ENCODE measurements at places on chromosomes 7 and 10.

DNA sequence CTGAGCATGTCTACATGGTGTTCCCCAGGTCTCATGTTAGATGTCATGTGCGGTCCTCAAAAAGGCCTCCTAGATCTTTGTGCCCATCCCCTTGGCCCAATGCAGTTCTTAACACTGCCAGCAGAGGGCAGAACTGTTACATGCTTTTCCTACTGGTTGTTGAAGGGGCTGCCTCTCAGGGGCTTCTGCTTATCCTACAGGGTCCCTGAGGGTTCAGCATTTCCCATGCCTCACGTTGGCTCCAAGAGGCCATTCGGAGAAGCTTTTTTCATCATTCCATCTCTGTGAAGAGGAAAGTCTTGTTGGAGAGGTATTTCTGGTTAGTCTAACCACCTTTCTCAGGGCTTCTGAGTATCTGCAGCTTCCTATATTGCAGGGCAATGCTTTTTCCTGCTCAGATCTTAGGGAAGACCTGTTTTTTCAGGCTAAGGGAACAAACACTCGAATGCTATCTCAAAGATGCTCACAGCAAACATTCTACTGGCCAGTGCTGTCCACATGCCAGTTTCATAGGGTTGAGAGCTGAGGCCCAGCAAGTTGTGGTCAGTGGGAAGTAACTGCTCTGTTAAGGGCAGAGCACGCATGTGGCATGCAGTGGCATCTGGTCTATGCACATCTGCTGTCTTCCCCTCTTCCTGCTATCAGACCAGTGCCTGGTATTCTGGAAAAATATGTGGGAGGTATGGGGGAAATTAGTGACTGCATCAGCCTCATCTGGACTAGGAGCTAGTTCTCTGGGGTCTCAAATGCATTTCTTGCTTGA, 31.5 kb downstream of the MBL2 start:
- peak; percentile 70 for DNase-seq

GRCh38 chr10:92727550-92727949, 37.8 kb downstream of the HHEX start:
- peak; percentile 11 for DNase-seq

DNA sequence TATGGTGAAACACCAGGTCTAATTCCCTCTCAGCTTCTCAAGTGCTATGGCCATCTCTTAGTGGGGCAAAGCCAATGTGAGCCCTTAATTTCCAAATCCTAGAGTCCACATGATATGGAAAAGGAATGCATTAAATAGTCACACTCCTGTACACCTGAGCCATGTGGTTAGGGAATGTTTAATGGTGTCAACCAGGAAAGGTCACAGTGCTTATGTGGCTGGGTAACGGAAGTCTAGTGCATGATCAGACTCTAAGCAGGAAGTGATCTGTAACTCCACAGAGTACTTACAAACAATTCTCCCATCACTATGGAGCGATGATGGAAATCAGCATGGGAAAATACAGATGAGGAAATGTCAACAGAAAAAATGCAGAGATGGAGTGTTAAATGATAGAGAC, 148.8 kb downstream of the MAGI2 start:
- DNase-seq: no peak

- no peak for DNase-seq
Measured at GRCh38 chr7:42023262-42023661, 213.7 kb downstream of the GLI3 start.

GRCh38 chr10:71696628-71697326, 22.8 kb downstream of the C10orf105 start:
- peak; percentile 63 for DNase-seq

DNA sequence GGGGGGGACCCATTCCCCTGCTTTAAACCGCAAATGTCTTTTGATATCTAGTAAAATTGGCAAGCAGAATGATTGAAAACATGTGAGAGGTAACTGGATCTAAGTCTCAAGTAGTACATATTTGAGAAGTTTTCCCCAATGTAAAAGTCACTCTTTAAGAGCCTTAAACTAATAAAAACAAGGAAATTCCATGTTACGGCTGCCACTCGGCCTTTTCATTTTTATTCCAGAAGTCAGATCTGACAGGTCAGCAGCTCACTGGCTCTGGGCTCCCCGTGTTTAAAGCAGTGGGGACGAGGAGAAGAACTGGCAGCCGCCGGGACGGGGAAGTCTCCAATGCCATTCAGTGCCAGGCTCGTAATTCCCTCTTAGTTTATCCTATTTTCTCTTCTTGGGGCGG, 80.7 kb downstream of the CUX1 start:
- DNase-seq: no peak

DNA sequence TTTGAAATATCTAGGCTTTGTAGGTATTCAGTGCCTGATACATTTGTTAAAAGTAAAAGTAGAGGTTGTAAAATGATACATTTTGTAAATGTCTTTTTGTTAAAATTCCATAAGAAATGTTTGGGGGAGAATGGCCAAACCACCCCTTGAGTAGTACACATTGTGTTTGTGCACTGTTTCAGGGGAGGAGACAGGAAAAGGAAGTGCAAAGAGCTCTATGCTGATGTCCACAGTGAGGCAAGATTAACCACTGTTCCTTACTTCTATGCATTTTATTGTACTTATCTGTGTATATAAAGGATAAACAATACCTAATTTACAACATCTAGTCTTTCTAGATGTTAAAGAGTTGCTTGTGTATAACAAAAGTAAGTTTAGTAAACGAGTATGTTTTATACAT, 7.4 kb upstream of the CYCS start:
- DNase-seq: no peak

DNA sequence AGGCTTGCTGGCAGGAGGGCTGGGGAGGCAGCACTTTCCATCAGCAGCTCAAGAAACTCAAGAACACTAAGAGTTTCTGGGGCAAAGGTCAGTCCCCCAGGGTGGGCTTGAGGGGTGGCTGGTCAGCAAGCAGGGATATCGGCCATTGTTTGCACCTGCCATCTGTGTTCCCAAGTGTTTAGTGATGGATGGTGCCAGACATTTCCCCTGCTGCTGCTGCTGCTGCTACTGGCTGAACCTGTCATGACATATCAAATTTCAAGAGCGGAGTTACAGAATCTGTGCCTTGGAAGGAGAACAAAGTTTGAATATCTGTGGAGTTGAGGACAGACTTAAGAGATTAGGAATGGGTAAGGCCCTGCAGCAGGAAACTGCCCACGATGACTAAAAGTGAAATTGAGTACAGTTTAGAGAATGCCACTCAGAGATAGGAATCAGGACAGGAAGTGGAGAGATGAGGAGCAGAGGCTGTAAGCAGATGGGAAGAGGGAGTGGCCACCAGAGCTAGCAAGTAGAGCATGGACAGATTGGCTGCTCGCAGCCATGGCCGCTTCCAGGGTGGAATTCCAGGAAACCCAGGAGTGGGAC, 39.2 kb upstream of the PPP1R3C start:
- no peak for DNase-seq

GRCh38 chr10:804787-805619, 115.5 kb upstream of the DIP2C start:
- no peak for DNase-seq

- no peak for DNase-seq
Measured at GRCh38 chr7:44087911-44088838, 5.8 kb upstream of the POLM start.

DNA sequence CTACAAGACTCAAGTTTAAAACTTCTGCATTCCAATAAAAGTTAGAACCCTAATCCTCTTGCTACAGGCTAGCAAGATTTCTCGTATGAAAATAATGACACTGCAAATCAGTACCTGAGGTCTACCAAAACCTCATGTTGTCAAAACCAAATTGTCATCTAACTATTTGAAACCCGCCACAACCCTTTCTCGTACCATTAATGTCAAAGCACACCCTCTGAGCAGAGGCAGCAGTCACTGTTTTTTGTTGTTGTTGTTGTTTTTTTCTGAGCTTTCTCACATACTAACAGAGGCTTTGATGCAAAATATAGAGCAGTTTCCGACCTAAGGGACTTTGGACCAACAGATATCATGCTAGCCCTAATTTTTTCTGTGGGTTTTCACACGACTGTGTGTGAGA, 563.9 kb upstream of the C7orf33 start:
- DNase-seq: no peak

DNA sequence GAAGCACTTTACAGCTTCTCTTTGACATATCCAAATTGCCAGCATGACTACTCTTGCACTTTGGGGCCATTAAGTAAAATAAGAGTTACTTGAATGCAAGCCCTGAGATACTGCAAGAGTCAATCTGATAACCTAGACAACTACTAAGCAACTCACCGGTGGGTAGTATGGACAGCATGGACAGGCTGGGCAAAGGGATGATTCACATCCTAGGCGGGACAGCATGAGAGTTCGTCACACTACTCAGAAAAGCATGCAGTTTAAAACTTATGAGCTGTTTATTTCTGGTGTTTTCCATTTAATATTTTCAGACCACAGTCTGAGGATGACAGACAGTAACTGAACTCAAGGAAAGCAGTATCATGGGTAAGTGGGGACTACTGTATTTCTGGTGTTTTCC, 84.0 kb downstream of the ORC5 start:
- no peak for DNase-seq

DNA sequence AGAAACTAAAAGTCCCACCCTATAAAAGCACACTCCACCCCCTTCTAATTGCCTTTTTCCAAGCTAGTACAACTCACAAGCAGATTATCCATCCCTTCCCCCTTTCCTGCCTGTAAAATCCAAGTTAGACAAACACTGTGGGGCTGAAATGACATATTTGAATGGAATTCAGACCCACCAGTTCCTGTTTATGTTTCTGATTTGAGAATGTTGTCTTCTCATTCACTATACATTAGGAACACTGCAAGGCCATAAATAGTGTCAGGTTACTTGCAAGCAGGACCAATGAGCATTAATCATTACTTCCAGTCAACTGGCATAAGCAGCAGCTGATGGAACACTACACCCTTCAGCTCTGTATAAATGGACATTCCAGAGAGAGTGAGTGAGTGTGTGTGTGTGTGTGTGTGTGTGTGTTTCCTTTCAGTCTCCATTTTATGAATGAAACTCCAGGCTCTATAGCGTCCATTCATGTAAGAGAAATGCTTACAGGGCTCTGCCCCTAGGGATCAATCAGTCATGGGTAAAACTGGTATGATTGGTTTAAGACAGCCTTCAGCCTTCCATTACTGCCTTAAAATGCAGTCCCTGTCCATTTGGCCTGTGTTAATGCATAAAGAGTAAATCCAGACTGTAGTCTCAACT, 69.3 kb downstream of the ETV1 start:
- DNase-seq: peak; percentile 43

DNA sequence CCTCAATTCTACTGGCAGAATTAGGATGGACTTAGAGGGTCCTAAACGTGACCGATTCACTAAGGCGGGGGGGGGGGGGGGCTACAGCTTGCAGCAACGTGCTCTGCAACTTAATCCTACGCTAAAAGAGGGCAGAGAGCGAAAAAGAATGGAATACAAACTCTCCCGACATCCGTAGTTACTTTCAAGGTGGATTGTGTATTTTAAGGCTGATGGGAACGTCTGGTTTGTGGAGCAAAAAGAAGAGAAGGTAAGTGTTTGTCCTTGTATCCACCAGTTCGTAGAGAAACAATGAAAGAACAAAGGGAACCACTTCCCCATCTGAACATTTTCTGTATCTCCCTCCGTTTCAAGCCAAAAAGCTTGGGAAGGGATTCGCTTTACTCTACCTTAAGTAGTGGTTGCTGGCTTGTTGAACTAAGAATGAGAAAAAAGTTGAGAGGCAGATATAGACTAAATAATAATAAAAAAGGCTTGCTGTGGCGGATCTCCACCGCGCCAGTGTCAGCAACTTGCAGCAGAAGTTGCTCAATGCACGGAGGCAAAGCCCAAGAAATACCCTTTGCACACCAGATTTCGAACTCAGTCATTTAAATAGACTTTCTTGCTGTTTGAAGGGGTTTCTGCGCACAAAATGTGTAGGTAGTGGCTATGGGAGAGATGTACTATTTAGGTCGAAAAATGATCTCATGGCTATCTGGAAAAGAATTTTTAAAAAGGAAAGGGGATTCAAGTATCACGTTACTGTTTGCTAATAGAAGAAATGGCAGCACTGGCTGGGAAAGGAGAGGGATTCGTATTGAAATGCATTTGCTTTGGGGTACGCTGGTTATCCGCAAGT, 736 bp downstream of the SKIDA1 start:
- DNase-seq: no peak

DNA sequence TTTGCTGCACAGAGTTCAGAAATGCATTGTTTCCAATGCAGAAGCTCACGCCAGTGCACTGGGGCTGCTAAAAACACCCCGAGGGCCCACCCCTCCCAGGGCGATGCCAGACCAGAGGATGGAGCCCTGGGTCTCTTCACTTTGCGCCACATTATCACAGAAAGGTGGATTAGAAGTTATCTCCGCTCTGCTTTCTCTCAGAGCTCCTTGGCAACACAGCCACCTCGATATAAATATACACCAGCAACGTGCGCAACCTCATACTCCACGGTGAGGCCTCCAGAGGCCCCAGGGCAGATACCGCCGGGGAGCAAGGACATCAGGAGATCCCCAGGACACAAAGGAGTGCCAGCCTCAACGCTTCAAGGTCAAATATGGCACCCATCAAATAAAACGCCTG, 121.0 kb upstream of the TBX20 start:
- DNase-seq: no peak

GRCh38 chr7:44633254-44634186, 27.1 kb downstream of the OGDH start:
- no peak for DNase-seq

- DNase-seq: no peak
Measured at GRCh38 chr7:144866189-144866588, 30.3 kb upstream of the TPK1 start.

DNA sequence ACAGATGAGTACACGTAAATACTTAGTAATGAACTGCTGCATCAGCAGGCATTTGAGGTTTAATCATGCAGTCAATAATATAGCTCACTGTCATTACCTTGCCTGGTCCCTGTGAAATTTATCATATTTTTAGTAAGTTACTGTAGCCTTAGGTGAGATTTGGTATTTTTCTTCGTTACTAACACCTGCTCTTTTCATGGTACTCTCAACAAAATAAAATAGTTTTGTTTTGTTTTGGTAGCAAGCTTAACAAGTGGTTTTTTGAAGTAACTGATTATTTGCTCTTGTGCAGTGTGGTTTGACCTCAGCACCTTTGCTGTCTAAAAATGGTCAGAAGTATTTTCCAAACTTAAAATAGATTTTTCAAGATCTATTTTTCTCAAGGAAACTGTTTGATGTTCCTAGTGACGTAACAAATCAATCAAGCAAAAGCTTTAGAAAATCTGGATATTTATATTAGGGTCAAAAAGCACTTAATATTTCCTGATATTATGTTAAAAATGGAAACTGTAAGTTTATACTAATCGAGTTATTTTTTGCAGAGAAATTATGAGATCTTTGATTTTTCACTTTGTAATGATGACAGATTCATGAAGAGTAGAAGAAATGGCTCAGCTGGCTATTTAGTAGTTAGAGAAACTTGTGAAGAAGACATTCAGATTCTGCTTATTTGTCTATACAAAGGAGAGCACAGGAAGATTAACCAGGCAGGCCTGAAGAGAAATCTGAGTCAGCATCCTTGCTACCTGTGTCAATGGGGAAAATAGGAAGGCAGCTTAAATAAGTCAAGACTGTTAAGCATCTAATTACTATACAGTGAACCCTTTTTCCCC, 21.0 kb upstream of the RPA3 start:
- DNase-seq: no peak

- no peak for DNase-seq
Measured at GRCh38 chr7:109387530-109387929, 817.9 kb downstream of the DNAJB9 start.

GRCh38 chr10:19577807-19578206, 238.4 kb upstream of the PLXDC2 start:
- DNase-seq: no peak

GRCh38 chr10:15842556-15843169, 17.6 kb downstream of the MINDY3 start:
- DNase-seq: no peak

GRCh38 chr10:96374985-96375830, 16.4 kb upstream of the OPALIN start:
- peak; percentile 76 for DNase-seq

Data from progenitor cell of endocrine pancreas (in vitro differentiated cells).